ENCODE measurements at places on chromosomes 16 and 17.

DNA sequence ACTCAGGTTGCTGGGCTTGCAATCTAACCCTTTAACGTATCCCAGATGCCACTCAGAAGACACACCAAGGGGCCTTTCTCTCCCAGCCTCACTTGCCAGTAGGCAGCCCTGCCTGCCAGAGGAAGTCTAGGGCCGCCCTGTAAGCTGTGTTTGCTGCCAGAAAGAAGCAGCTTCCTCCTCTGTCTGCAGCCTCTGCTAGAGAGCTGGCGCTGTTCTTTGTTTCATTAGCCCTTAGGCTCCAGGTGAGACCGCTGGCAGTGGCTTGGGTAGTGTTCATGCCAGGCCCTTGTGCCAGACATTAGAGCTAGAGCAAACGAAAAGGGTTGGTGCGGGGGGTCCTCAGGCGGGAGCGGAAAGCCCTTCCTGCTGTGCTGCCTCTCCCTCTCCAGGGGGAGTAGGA, 8.9 kb downstream of the CTRL start:
- DNase-seq, result no peak

GRCh38 chr16:12170103-12171040, 193.8 kb downstream of the SNX29 start:
- no peak for DNase-seq

DNA sequence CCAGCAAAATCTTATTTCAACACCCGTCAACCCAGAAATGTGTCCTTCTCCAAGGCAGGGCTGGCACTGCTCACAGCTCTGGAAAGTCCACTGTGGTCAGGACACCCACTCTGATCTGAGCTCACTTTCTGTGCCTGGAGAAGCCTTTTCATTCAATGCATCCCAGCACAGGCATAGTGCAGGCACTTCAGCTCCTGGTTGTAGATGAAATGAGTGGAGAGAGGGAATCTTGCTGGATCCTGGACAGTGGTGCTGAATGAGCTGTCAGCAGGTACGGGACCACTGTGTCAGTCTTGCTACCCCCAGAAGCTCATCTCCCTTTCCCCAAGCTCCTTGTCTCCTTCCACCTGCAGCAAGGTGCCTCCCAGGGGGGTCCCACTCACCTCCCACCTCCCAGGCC, 86.1 kb upstream of the SALL1 start:
- DNase-seq, result no peak

GRCh38 chr16:19879241-19879792, 5.3 kb downstream of the GPRC5B start:
- DNase-seq, result peak; percentile 72

DNA sequence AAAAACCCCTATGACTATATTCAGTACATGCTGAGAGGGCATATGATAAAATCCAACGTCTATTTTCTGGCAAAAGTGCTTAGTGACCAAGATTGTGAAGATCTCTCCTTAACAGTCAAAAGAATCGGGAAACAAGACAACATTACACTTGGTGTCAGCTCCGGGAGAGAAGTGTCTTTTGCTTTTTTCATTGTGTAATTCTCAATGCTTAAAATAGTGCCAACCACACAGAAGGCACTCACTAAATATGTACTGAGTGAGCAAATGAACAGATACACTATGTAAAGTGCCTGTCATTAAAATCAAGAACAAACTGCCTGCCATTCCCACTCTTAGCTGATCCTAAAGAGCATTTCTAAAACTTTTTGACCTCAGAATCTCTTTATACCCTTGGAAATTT, 34.1 kb downstream of the VPS53 start:
- no peak for DNase-seq

DNA sequence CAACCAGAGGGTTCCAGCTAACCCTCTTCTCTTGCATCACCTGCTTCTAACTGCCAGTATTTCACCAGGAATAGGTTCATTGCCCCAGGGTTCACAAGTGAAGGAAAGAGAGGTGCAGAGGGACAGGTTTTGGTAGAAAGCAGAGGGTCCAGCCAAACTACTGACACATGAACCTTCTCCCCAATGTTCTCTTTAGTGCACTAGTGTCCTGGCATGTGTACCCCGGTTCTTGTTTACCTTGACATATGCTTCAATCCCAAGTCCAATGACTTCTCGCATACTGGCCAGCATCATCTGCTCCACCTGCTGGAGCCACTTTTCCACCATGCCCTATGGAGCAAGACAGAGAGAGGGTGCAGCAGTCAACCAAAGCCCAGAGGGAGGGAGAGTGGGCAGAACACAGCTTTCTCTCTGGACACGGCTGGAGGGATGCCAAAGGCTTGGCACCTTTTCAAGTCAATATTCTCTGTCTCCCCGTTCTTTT, 90.6 kb downstream of the DNAH3 start:
- DNase-seq, result no peak

DNA sequence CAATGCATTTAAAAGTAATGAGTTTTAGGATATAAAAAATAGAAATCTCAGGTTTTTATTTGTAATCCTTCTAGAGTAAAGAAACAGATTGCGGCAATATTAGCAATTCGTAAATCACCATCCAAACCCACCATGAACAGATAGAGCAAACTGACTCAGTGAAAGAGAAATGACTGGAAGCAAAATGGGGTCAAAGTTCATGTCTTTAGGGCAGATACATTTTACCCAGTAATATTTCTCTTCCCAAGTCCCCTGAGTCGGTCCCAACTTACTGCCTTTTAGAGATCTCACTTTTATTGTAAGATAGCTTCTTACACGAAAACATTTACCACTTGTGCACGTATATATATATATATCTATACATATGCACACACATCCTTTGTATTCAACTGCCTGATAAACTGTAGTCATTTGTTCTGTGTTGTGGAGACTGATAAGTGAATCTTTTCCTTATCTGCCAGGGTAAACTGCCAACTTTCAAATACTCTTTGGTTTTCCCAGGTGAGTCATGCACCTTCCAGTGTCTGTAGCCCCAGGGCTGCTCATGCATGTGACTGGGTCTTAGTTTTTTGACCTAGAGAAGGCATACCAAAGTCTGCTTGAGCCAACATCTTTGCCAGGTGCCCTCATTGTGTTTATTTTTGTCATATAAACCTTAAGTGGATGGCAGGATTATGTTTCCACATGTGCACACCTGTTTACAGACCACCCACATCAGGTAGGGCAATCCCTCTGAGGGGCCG, 7.8 kb upstream of the IRF8 start:
- DNase-seq, result no peak

GRCh38 chr17:72640415-72641165, 451.9 kb downstream of the SLC39A11 start:
- DNase-seq, result peak; percentile 62

GRCh38 chr17:40311575-40311974, 2.6 kb downstream of the RARA start:
- DNase-seq, result no peak

DNA sequence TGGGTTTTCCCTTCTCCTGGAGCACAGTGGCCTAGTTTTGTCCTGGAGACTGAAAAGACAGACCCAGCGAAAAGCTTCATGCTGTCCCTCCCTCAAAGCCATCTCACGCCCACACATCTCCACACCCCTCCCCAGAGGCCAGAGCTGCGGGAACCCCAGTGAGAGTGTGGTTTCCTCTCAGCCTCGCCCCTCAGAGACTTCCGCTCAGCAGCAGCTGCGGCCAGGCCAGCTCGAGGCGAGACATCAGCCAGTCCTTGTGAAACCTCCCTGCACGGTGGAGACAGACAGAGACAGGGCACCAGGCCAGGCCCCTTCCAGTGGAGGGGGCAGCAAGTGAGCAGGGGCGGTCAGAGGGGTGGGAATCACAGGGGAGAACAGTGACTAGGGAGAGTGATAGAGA, 77.0 kb upstream of the TNRC6C start:
- peak; percentile 75 for DNase-seq

DNA sequence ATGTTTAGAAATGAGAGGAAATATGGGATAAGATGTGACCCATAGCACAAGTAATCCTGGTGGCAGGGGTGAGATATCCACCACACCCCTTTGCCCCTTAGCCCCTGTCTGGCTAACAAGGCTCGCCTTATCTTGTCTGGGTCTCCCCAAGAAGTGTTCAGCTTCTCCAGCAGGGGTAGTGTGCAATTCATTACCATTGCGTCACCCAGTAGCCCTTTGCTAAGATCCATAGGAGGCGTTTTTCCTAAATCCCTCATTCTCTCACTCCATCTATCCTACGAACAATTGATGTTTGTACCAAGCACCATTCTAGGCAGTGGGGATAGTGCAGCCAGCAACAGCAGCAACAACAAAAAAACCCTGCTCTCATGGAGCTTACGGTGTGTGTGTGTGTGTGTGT, 30.8 kb downstream of the CCDC42 start:
- DNase-seq, result no peak

DNA sequence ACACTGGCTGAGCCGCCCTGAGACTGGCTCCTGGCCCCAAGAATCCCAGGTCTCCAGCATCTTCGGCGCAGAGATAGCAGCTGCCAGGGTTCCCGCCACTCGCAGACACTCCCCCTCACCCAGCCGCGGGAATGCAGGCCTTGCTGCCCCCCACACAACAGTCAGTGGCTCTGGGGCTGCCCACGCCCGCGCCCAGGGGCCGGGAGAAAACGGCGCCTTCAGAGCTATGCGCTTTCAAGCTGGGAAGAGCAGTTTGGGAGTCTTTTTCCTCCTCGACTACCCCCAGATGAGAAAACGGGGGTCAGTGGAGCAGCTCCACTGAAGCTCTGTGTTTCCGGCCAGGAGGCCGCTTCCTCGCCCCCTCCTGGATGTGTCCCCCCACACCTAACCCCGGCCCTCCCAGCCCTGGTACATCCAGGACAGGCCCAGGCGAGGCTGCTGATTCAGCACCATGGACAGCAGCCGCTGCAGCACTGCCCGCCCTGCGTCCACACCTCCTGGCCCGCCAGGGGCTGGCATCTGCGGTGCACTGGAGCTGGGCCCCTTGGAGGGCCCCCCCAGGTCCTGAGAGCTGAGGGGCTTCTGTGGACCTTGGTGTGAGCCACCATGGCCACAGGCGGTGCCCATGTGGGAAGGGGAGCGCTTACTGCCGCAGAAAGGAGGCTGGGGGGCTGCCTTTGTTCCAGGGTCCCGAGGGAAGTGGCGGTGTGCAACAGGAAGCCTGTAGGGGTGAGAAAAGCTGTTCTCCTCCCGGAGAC, 35.7 kb downstream of the CACNA1H start:
- DNase-seq, result no peak

- DNase-seq, result no peak
These were observed 85.9 kb downstream of the STXBP4 start for GRCh38 chr17:55054429-55054828.

- no peak for DNase-seq
These were observed 415.0 kb upstream of the MAF start for GRCh38 chr16:80015566-80015965.

- DNase-seq, result no peak
These were observed 248.6 kb downstream of the FTO start for GRCh38 chr16:53952215-53953208.

GRCh38 chr16:3782566-3782965, 65.2 kb upstream of the TRAP1 start:
- no peak for DNase-seq

DNA sequence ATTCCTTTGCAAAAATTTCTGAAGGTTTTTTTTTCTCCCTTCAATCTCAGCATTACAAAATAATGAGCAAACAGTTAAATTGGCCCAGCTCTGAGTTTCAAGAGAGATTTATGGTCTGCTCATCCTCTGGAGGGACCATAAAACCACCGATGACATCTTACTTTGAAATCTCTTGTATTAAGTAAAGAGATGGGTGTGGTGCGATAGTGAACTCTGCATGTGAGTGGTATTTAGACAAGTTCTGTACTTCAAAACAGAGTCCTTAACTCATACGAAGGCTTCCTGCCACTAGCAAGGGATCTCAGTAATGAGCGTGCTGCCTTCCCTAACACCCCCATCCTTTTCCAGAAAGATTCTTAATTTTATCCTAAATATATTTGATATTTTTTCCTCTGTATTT, 2.1 kb downstream of the FAM20A start:
- DNase-seq, result no peak

GRCh38 chr16:10751291-10751697, 7.7 kb downstream of the NUBP1 start:
- no peak for DNase-seq

GRCh38 chr17:11880714-11881113, 116.6 kb downstream of the ZNF18 start:
- DNase-seq, result peak; percentile 36

DNA sequence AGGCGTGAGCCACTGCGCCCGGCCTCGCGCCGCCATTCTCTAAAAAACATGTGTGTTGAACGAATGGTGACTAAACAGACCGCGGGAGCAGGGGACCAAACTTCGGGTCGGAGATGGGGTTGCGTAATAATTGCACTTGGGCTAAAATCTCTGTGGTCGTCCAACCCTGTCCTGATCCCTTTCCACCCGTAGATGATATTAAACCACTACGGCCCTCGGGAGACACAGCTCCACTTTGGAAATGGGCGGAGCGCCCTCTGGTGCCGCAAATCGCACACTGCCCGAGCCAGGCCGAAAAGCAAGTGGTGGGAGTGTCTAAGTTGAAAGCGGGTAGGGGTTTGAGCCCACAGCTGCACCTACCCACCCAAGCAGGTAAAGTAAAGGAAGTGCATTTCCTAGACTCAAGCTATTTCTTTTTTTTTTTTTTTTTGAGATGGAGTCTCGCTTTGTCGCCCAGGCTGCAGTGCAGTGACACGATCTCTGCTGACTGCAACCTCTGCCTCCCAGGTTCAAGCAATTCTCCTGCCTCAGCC, 17.0 kb downstream of the CAVIN1 start:
- DNase-seq, result peak; percentile 91

- no peak for DNase-seq
These were observed 2.2 kb downstream of the TIMP2 start for GRCh38 chr17:78922816-78923498.

- no peak for DNase-seq
These were observed 196.4 kb upstream of the KIF2B start for GRCh38 chr17:53626286-53626685.

GRCh38 chr16:9125658-9126505, 34.4 kb downstream of the HAPSTR1 start:
- no peak for DNase-seq

- DNase-seq, result peak; percentile 89
These were observed at the start of gene ATP2A3 for GRCh38 chr17:3964203-3965117. Gene ATP2A3 (minus strand): TSS chr17:3964437. CDS start chr17:3964291, 146 bp downstream.

- no peak for DNase-seq
These were observed 141.4 kb upstream of the MON1B start for GRCh38 chr16:77049577-77049976.

DNA sequence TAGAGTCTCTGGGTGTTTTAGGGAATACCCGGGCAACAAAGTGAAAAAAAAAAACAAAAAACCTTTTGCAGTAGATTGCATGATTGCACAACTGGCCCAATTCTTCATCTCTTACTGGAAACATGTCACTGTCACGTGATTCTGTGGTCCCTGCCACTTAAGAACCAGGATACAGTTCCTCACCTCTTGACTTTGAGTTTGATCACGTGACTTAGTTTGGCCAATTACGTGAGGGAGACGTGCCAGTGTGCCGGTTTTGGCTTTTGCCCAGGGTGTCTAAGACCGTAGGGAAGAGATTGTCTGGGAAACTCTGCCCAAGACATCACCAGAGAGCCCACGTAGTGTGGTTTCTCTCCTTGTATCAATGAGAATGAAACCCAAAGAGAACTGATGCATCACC, 88.7 kb downstream of the GRIN2A start:
- DNase-seq, result no peak

Measured in H7 (cell line).